ENCODE measurements at places on chromosomes 11 and 22.

- DNase-seq = no peak
These were observed 10.1 kb downstream of the MCM5 start for GRCh38 chr22:35409783-35410662.

DNA sequence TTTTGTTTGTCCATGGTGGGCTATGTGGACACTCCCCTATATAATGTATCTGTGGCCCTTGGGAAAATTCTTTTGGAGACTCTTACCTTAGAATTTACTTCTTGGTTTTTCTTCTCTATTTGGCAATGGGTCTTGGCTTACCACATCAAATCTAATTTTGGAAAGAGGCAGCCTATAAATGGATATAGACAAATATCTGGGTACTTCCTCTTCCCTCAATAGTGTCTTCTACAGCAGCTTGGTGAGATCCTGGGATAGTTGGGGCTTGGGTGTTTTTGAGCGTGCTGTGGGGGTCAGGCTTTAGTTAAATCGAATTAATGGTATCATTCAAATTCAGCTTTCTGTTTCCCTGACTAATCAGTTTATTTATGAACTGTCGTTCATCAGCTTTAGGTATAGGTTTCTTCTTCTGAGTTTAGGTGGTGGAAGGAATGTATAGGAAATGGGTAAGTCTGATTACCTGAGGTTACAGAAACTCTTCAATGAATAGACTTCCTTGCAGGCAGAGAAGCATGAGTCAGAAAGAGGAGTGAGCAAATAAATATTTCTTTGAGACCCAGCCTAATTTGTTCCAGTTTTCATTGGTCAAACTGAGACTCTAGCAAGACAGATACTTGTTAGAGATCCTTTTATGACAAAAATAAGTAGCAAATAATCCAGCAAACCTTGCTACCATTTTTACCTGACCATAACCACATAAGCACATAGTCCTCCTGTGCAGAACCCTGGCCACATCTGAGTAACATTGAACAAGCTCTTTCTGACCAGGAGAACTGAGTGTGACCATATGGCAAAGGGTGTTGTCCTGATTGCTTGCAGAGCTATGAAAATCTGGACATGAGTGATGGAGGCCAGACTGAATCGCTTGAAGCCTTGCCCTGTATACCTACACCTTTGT is 68.6 kb upstream of the SORL1-AS1 start:
- peak; percentile 12 for DNase-seq

GRCh38 chr22:29734838-29735237 is 15.0 kb downstream of the CABP7 start:
- no peak for DNase-seq

DNA sequence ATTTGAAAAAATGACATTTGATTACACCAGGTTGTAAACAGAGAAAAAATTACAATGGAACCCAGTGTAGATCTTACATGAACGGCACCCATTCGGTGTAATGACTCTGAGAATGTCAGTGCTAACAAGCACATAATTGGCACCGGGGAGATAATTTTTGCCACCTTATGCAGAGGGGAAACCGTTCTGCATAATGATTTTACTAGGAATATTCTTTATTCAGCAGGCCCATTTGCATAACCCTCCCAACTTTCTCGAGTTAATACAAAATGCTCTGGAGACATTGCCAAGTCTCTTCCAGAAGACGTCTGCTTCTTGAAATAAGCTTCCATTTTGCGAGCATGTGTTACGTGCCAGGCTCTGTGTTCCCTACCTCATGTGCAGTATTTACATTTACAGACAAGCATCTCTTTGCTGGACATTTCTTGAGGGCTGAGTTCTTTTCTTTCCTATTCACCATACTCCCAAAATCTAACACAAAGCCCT is 275.8 kb downstream of the MIAT start:
- DNase-seq = no peak

- DNase-seq = peak; percentile 33
These were observed 41.6 kb downstream of the FDX1 start for GRCh38 chr11:110471371-110471770.

- no peak for DNase-seq
These were observed 32.5 kb upstream of the LARGE1 start for GRCh38 chr22:33952776-33953175.

- no peak for DNase-seq
These were observed 11.7 kb upstream of the MYH9 start for GRCh38 chr22:36399472-36399778.

DNA sequence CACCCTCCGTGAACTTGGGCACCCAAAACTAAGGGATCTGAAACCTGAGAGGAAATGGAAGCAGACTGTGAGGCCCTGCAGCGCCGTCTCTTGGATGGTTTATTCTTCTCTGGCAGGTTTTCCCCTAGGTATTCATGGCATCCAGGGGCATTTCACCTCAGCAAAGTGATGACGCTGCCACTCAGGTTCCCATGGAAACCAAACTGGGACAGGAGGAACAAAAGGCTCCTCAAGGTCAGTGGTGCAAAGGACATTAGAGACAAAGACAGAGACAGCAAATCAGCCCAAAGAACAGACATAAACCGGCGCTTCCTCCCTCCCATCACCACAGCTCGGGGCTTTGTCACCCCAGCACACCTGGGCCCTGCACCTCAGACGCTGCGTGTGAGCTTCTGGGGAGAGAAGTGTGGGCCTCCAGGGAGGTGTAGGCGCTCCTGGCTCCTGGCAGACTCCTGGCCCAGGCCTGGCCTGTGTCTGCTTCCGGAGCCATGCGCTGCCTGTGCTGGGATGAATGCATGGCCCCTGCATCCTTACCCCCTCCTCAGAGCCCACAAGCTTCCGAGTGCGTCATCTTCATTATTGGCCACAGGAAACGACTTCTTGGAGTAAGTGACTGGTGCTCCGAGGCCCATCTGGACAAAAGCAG is 5.9 kb downstream of the TP53AIP1 start:
- no peak for DNase-seq

- no peak for DNase-seq
These were observed 13.9 kb downstream of the SCGB1A1 start for GRCh38 chr11:62432695-62433094.

GRCh38 chr11:59842316-59842715 is 3.0 kb downstream of the CBLIF start:
- DNase-seq = no peak

DNA sequence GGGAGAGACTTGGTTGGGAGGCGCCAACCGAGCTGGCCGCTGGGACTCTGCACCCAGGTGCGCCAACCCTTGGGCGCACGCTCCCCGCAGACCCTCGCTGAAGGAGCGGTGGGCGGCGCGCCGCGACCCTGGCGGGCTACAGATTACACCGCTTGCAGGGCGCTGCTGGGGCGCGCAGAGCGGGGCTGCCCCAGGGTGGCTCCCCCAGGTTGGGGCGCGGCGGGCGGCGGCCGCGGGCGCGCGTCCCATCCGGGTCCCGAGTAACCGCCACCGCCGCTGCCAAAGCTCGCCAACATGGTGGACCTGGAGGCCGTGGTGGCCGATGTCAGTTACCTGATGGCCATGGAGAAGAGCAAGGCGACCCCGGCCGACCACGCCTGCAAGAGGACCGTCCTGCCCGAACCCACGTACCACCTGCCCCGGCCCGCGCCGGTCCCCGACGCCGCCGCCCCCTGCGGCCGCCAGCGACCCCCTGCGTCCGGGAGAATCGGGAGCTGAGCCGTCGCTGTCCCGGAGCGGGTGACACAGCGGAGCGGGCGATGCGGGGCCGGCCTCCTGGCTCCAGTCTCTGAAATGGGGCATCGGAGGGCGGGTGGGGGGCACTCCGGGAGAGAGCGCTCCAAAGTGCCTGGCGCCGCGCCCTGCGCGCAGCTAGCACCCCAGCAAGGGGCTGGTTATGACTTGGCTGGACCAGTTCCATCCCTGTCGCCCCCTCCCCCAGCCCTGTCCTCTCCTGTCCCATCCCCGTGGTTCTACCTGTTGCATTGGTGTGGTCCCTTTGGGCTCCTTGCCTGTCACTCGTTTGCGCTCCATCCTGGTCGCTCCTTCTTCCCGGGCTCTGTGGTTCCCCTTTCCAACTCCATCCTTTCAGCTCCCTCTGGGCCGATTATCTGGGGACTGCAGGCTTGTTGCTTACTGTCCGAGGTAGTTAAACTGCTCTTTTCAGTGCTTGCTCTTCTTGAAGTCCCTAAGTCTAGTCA is 143.3 kb upstream of the GRK3 start:
- DNase-seq = no peak

- no peak for DNase-seq
These were observed 8.3 kb upstream of the SLC39A13 start for GRCh38 chr11:47399860-47400767.

DNA sequence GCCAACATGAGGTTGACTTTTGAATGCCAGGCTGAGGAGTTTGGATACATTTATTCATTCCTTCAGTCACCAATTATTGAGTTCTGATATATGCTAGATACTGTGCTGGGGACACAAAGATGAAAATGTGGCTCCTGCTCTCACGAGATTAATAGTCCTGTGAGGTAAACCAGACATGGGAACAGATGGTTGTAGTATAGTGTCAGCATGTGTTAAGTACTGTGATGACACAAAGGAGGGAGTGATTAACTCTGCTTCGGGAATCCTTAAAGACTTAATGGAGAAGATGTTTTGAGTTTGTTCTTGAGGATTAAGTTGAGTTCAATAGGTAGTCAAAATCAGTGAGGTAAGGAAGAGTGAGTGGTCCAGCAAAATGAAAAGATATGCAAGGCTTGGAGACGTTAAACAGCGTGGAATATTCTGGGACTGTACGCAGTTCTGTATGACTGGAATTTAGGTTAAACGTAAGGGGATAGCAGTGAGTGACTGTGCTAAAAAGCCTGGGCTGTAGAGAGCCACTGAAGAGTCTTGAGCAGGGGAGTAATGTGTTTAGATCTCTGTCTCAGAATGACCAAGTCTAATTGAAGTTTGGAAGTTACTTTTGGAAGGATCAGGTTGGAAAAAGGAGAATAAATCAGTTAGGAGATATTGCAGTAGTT is 11.8 kb downstream of the RNF121 start:
- peak; percentile 23 for DNase-seq

DNA sequence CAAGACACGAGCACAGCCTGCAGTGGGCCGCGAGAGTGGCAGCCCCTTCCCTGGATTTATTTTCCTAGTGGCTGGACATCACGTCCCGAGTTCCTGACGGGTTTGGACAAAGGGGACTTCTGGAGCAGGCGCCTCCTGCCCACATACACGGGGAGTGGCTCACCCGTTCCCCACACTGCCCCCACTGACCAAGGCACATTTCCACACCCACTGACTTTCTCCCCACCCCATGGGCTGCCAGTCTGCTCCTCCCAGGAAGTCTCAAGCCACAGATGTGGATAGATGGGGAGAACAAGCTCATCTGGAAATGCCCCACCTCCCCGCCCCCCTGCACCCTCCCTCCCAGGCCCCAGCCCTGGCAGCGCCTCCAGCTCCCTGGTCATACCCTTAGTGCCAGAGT is 34.0 kb upstream of the FADD start:
- DNase-seq = no peak

DNA sequence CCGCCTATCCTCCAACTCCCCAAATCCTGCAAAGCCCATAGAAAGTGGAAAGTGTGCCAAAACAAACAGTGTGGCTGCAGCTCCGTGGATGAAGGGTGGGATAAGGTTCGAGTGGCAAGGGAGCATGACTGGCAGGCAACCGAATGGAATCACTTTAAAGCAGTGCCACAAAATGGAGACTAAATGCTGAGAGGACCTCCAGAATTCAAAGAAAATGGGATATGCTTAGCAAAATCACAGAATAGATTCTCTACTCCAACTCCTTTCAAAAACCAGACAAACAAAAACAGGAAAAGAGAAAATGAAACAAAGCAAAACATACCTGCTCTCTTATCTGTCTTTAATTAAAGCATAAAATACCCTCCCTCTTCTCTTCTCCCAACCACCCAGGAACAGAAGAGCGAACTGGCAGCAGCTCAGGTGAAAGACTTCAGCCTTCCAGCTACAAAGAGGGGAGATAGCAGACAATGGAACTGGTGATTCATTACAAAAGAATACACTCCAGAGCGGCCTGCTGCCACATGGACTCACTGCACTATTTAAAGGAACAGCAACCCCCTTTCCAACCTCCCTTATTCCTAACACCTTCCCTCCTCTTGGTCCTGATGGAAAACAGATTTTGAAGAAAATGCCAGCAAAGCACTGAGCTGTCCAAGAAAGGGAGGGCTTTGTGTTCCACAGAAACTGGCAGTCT is 118.5 kb downstream of the APOL5 start:
- peak; percentile 96 for DNase-seq

DNA sequence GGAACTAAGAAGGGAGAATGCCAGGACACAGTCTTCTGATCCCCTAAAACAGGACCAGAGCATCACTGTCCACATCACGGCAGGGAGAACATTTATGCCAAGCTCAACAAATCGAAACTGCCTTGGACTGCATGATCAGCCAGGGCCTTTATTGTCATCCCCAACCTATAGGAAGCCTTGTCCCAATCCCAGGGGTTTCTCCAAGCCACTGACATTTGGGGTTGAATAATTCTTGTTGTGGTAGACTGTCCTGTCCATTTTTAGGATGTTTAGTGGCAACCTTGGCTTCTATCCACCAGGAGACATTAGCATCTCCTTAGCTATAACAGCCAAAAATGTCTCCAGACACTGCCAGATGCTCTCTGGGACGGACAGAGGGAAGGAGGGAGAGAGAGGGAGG is 37.1 kb downstream of the RPL27A start:
- no peak for DNase-seq

DNA sequence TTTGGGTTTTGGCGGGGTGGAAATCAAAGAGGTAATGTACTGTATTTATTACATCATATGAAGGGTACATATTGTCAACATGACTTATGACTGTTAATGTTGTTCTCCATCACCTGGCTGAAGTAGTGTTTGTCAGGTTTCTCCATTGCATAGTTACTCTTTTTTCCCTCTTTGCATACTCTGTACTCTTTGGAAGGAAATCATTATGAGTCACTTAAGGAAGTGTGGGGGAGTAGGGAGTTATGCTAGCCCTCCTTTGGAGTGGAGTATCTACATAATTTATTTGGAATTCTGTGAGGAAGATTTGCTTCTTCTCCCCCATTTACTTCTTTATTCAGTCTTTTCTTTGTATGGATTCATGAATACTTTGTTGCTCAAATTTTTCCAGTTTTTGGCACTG is 3.6 kb upstream of the PGR start:
- DNase-seq = peak; percentile 33

- no peak for DNase-seq
These were observed 163.2 kb downstream of the BRD1 start for GRCh38 chr22:49664371-49664881.

DNA sequence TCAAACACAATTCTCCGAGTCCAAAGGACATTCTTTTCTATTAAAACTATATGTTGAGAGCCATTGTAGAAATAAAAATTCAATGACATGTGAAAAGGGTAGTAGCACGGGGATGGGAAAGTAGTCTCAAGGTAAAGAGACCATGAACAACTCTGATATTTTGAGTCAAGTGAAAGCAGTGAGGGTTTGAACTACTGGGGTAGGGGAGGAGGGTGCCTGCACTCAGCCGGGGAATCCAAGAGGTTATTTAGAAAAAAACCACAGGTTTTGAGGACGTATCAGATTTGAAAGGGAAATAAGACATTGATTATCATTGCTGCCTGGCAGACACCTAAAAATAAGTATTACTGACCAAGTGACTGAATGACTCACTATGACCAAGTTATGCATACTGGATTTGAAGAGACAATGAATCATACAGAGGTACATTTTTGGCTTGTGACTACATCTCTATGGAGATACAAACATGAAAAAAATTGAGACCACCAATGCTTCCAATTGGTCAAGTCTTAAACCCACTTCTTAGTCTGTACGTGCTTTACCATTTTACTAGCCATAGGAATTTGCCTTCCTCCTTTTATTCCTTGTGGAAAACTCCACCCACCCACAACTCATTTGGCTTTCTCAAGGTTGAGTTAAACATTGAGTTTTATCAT is 2.2 kb upstream of the OR52H1 start:
- DNase-seq = peak; percentile 83

- no peak for DNase-seq
These were observed 88.7 kb downstream of the USP35 start for GRCh38 chr11:78277314-78277994.

All from fibroblast of mammary gland (primary cell).